HFFc6 (cell line): ENCODE measurements at places on chromosomes 2 and 18. TPM values are rescaled to one million over a fixed set of nuclear protein-coding genes. Genes with fewer than 3 reads are reported as not detected.

The GALR1 gene
- not detected in 3 replicates for total RNA-seq

The MAPK4 gene
- total RNA-seq: not detected in 3 replicates

The XIRP2 gene
- not detected in 3 replicates for total RNA-seq

DNA sequence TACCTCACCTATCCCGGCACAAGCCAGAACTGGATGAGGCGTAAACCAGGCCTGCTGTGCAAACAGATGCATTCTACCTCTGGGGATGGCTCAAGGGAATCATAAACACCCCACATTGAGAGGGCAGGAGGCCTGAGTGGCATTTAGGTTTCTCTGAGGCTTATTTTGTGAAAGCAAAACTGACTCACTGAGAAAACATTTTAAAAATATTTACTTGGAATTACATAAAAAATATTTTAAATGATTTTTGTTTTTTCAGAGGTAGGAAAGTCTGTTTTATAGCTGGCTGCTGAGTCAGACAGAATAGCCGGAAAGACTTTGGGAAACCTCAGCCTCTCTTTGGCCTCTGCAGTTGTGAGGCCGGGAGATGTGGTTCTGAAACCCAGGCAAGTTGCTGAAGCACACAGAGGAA, 244.1 kb downstream of the NCKAP5 start:
- peak; percentile 80 for DNase-seq

DNA sequence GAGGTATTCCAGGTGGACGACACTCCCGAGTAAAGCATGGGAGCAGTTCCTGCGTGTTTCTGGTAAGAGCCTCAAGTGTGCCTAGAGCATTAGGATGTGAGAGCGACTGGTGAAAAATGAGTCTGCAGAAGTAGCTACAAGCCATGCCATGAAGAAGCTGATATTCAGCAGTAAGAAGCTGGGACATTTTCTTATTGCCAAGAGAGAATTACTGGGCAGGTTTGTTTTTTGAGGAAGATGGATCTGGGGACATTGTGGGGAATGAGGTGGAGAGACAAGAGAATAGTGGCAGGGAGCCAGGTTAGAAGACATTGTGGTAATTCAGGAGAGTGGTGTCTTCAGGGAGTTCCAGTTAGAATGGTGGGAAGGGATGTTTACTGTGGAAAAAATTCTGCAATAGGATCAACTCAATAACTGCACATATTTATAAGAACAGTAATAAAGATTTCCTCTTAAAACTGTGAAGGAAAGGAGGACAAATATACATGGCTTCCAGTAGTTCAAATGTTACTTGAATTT, 38.2 kb downstream of the CRIM1 start:
- no peak for DNase-seq

GRCh38 chr2:74576863-74577229, 22.3 kb downstream of the DOK1 start:
- DNase-seq: peak; percentile 90

DNA sequence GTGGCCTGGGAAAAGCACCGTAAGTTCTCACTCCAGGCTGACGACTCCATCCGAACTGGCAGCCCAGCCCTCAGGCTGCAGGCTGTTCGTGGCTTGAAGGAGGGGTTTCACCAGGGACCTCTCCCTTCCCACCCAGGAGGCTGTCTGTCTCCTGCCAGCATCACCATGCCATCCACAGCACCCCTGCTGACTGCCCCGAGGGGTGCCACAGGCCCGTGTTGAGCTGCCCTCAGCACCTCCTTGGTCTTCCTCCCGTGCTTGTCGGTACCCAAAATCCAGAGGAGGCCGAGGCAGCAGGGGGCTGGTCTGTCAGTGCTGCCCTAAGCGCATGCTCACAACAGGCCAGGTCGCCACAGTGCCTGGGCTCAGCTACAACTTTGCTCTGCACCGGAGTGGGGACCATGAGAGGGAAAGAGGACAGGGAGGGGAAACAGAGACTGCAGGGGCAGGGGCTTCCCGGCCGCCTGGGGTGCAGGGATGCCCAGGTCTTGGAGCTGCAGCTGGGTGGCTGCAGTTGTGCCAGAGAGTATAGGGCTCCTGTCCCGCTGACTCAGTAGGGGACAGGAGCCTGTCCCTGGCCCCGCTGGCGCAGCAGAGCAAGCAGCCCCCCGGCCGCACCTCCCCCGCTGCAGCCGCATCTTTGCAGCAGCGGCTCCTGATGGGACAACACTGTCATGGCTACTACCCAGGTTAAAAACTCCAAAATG, 963.7 kb upstream of the CRIM1 start:
- DNase-seq: no peak

DNA sequence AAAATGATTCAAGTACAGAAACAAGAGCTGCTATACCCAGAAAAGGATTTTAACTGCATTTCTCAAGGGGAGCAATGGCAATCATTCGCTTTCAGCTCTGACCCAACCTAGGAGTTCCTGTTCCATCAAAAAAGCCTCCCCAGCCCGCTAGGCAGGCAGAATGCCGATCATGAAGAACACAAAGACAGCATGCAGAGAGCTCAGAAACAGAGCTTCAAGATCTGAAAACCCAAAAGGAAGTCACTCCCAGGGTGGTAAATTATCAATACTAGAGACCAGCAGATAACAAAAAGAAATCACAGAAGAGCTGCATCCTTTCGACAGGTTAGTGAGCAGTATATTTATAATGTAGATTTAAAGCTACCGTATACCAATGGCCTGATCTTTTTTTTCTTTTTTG, 84.8 kb upstream of the CRIM1 start:
- no peak for DNase-seq

GRCh38 chr2:113169002-113169530, 4.7 kb upstream of the PSD4 start:
- DNase-seq: no peak

DNA sequence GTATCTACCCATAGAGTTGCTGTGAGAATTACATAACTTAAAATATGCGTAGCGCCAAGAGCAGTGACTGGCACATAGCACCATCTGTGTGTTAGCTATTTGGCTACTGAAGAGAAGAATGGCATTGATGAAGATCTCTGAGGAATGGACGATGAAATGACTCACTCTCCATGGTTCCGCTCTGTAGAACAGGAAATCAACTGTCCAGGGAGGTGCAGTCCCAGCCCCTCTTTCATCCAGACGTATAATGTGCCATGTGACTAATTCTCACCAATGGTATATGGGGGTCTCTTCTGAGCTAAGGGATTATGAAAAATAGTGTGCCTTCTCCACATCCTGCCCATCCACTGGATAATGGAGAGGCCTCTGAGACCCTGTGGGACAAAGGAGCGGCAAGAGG, 254.8 kb downstream of the CYP26B1 start:
- no peak for DNase-seq

GRCh38 chr2:31334311-31335026, 80.1 kb downstream of the XDH start:
- peak; percentile 42 for DNase-seq

- DNase-seq: peak; percentile 23
Observed at GRCh38 chr18:28728891-28729290, 552.0 kb upstream of the CDH2 start.
